ENCODE measurements at places on chromosomes 5 and 9.
A peak's percentile ranks its signal among the peaks of the same experiment; 100 is the strongest.

DNA sequence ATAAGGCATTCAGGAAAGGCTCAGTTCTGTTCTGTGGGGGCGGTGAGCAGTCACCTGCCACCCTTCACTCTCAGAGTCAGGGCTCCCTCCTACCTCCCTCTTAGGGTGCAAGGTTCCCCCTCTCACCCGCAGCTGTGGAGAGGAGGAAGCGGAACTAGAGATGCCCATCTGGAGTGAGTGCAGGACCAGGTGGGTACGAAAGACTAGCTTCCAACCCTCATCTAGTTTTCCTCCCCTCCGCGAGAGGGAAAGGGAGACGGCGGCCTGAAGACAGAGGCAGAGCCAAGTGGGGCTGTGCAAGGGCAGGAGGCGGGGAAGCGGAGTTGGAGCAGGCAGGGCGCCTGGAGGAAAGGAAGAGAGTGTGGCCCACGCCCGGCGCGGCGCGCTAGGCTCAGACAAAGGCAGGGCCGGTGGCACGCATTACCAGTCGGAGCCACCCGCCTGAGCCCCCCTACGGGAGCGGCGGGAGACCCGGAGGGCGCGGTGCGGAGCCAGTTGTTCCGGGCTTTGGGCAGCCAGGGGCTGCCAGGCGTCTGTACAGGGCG lies 7.3 kb downstream of the PRR7 start:
- DNase-seq, result no peak

GRCh38 chr5:40551496-40552491 lies 127.9 kb upstream of the PTGER4 start:
- DNase-seq, result peak; percentile 97

- DNase-seq, result peak; percentile 81
Measured at GRCh38 chr5:143986516-143987212, 174.7 kb downstream of the HMHB1 start.

GRCh38 chr9:79382458-79382857 lies 189.3 kb upstream of the TLE4 start:
- peak; percentile 7 for DNase-seq

DNA sequence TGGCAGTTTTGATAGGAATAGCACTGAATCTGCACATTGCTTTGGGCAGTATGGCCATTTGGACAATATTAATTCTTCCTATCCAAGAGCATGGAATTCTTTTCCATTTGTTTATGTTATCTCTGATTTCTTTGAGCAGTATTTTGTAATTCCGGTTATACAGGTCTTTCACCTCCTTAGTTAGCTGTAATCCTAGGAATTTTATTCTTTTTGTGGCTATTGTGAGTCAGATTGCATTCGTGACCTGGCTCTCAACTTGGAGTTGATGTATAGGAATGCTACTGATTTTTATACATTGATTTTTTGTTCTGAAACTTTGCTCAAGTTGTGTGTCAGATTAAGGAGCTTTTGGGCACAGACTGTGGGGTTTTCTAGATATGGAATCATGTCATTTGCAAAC lies 24.0 kb downstream of the TMEM161B start:
- DNase-seq, result peak; percentile 5

DNA sequence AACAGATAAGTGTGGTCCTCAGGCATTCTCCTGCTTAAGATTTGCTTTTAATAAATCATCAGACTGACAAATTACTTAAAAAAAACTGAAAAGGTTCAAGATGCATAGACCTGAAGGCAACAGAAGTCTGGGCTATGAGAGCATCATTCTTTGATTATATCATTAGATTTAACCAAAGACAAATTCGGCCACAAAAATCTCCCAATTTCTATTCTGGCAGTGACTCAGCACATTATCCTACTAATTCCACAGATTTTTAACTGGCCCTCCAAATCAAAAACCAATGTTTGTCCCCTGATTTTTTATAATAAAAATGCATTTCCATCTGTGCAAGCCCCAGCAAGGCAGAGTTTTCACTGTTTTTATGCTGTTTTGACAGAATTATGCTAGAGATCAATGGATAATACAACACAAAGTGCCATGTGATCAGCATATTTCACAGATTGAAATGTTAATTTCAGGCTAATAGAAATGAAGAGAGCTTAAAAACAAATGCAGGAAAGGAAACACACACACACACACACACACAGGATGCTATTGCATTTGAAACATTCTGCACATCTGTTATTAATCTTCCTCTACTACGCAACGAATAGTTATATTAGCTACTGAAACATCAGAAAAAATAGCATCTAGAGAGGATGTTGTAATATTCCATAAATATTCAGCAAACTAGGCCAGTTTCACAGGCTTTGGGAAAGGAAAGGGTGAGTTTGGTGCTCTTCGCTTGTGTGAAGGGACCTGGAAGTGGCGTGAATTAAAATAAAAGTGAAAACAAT lies 177.6 kb upstream of the ST8SIA4 start:
- DNase-seq, result no peak

DNA sequence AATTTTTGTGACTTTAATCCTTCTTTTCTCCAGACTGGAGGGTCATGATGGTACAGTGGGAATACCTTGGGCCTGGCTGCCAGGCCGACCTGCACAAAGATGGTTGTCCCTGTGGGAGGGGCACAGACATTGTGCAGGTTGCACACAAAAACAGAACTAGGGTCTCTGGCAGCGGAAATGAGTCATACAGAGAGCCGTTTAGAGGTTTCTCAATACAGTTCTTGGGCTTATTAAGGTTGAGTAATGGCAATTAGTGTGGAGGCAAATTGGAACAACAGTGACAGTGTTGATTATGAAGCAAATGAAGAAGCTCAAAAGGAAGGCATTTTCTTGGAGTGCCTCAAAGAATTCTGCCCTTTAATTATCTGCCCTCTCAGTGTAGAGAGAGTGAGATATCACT lies 173.6 kb downstream of the TENT4A start:
- no peak for DNase-seq

GRCh38 chr5:65141493-65141892 lies 340.2 kb downstream of the ADAMTS6 start:
- DNase-seq, result no peak

- DNase-seq, result peak; percentile 99
Measured at GRCh38 chr5:34717426-34718327, 61.5 kb downstream of the RAI14 start.

DNA sequence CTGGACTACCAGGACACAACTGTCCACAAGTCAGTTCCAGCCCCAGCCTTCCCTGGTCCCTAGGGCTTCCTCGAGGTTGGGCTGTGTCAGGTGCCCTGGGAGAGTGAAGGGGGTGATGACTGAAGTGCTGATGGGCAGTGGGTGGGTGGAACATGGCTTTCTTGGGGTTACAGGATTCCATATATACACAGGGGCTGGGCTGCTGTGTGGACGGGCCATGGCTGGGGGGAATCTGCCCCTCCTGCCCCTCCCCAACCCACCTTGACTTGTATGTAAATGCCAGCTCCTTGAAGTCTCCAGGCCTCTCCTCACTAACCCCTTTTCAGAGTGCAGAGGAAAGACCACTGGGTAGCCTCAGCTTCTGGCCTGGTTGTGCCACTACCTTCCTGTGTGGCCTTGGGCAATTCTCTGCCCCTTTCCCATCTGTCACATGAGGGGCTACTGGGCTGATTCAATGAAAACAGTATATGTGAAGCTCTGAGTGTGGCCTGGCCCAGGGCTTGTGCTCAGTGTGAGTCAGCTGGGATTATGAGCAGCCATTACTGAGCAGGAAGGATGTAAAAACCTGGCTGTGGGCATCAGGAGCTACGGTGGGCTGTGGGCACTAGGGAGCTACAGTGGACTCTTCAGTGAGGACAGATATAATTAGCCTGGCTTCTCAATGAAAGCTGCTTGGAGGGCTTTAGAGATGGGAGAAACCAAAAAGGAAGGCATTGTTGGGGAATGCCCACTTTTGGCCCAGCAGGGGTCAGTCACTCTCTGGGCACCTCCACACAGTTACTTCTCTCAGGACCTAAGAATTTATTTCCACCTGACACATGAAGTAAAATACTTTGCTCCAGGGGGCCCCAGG lies 23.3 kb downstream of the PITX1 start:
- peak; percentile 5 for DNase-seq

- no peak for DNase-seq
Measured at GRCh38 chr5:120083851-120084542, 380.1 kb upstream of the PRR16 start.

- DNase-seq, result no peak
Measured at GRCh38 chr9:118321788-118322187, 617.6 kb downstream of the TLR4 start.

GRCh38 chr9:93452710-93453046 lies 703 bp downstream of the FAM120AOS start:
- DNase-seq, result peak; percentile 12

GRCh38 chr5:12910641-12911040 lies 1006.4 kb upstream of the CTNND2 start:
- DNase-seq, result peak; percentile 62

DNA sequence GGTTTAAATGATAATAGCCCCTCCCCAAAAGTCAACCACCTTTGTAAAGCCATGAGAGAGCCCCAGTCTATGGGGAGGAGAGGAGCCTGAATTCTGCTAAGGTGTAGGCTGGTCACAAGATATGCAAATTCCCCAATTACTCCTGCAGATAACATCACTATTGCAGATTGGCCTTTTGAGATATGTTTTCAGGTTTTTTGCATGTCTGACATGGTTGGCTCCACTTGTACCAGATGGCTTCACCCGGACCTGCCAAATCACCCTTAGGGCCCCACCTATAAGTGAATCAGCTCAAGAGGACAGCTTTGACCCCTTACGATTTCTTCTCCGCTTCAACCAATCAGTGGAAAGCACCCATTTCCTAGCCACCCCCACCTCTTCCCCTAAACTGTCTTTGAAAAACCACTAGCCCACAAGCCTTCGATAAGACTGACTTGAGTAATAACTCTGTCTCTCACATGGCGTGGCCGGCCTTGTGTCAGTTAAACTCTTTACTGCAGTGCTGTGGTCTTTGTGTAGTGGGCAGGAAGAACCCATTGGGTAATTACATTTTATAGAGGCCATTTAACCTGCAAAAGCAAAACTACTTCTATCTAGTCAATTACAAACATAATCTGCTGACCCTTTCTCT lies 69.7 kb downstream of the PRLR start:
- DNase-seq, result no peak

DNA sequence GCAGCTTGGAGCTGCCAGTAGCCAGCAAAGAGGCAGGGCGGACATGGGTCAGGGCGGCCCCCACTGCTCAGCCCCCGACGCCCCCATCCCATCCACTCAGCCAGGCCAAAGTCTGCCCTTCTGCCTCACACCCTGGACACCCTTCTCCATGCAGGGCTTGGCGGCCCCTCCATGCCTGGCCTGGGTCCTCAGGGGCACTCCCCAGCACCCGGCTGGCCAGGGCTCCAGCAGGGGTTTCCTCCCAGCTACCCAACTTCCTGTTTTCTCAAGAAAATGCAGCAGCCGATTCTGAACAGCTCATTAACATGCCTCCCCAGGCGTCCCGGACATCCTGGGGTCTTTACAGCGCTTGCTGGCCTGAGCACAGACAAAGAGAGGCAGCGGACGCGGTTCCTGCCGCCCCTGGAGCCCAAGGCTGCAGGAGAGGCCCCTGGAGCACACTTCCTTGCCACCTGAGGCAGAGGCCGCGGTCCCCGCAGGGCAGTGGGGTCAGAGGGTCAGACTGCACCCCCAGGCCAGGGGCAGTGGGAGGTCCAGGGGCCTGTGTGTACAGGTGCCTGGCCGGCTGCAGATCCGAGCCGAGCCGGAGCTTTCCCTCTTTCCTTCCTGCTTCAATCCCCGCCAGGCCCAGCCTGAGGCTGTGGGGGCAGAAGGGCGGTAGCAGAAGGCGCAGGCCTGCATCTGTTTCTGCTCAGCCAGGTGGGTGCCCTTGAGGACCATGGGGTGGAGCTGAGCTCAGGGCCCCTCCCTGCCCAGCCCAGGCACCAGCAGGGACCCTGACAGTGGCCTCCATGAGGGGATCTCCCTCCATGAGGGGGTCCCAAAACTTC lies 18.7 kb upstream of the NRARP start:
- no peak for DNase-seq

- DNase-seq, result peak; percentile 57
Measured at GRCh38 chr5:87411973-87412629, 629 bp downstream of the CCNH start.

DNA sequence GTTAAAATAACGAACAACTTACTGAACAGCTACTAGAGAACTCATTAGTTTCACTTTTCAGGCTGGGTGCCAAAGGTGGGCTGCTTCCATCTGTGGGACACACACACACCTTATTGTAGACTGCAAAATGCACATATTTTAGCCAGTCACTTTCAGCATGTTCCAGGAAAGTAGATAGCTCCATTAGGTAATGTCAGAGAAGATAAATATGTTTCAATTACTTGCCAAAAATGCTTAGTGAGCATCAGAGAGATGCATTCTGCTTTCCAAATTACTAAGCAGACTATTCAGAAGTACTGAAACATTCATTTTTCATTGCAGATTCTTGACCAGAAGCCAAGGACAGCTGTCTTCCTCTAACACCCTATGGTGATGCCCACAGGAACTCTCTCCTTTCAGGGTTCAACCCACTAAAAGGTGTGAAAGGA lies 56.2 kb upstream of the APC start:
- DNase-seq, result peak; percentile 45

DNA sequence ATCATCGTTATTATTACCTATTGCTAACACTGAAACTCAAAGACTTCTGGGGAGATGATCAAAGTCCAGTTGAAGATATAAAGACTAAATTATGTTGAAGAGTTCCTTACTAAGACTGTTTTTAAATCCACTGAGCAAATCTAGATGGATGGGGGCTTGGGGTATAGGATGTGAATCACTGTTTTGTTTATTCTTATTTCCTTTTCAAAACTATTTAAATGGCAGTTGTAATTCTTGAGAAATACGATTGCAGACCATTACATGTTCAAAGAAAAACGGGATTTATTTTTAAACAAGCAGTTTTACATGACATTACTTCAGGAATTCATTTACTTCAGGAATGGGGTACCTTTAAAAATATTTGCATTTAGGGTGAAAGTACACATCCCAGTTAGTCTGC lies 4.3 kb downstream of the RASGRF2 start:
- DNase-seq, result peak; percentile 55

DNA sequence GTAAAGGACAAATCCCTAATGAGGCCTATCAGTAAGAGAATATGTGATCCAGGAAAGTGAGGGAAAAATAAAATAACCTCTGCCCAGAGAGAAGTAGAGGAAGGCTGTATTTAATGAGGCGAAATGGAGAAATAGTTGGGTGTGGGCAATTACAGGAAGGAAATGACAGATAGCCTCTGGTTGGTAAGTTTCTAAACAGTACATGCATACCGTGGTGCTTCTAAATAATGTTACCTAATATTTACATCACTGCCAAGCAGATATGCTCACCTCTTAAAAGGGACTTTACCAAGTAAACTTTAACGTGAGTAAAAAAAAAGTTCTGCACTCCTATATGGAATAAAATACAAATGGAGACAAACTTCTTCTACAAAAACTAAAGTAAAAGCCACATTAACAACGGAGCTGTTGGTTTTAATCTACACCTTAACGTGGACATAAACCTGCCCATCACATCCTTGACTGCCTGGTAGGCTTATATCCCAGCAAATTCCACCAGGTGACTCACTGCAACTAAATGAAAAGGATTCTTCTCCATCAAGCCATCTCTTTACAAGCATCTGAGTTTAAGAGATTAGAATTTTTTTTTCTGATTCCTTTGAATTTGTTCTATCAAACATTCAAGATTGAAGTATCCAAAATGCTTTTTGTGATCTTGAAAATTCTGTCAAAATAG lies 12.4 kb downstream of the NFIL3 start:
- no peak for DNase-seq
